ENCODE measurements at places on chromosomes 4 and X.

GRCh38 chr4:98150092-98150761 is 7.0 kb upstream of the STPG2 start:
- DNase-seq: no peak

- DNase-seq: no peak
Observed at GRCh38 chr4:6049985-6050384, 31.8 kb upstream of the C4orf50 start.

GRCh38 chrX:10571260-10571659 is 49.1 kb downstream of the MID1 start:
- DNase-seq: no peak

GRCh38 chrX:136219893-136220292 is 31.3 kb downstream of the MAP7D3 start:
- DNase-seq: no peak

DNA sequence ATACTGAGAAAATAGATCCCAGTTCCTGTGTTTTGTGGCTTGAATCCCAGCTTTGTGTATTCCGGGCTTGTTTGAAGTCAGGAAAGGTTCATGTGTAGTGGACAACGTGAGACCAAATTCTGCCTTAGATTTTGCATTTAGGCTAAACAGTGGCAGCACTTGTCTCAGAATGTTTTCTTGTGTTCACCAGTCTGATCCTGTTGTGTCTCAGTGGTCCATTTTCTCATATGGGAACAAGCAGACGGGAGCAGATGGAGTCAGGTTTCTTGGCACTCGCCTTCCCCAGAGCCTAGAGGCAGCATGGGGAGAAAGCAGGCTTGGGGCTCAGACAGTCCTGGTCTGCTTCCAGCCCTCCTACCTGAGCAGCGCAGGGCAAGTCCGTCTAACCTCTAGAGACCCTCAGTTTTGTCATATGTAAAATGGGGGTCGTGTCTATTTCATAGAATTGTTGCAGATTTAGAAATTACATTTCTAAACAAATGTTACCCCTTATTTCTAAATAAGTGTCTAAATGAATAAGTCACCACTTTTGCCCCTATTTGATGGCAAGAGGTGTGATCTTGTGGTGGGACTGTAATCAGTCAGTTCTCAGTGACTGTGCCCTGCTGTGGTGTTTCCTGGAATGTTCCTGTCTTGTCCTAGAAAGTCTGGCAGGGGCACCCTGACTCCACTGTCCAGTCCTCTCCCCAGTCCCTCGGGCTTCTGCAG is 28.3 kb upstream of the MSANTD1 start:
- no peak for DNase-seq

DNA sequence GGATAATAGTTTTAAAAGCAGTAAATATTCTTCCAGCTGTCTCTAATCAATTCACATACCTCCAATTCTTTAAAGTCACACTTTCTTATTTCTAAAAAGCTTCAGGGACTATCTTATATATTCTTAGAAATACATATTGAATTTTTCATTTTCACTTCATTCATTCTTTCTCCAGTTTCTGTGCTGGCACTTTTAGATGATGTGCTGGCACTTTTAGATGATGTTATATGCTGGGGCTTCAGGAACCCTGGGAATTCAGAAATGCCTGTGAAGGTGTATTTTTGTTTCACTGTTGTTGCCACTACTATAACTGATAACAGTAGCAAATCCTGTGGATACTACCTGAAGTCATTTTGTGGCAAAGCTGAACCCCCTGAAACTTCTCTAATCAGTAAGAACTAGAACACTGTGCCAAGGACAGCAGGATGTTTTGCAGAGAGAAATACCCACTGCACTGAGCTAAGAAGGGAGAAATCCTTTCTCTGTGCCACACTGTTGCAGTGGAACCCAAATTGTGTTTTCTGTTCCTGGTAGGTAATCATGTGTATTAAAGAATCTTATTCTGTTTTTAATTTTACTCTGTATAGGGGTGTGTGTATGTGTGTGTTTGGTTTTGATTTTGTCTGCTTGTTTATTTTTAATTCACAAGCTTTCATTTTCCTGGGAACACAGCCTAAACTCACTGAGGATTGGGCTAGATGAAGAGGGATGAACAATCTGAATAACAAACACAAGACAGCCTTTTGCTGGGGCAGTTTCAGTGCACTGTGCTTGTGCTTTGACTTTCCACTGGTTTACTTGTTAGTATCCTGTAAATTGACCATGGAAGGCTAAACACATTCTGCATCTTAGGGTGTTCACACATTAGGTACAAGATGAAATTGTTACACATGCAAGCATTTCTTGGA is 898.3 kb downstream of the CCSER1 start:
- no peak for DNase-seq

GRCh38 chr4:8315435-8316250 is 46.1 kb downstream of the HTRA3 start:
- DNase-seq: peak; percentile 95

DNA sequence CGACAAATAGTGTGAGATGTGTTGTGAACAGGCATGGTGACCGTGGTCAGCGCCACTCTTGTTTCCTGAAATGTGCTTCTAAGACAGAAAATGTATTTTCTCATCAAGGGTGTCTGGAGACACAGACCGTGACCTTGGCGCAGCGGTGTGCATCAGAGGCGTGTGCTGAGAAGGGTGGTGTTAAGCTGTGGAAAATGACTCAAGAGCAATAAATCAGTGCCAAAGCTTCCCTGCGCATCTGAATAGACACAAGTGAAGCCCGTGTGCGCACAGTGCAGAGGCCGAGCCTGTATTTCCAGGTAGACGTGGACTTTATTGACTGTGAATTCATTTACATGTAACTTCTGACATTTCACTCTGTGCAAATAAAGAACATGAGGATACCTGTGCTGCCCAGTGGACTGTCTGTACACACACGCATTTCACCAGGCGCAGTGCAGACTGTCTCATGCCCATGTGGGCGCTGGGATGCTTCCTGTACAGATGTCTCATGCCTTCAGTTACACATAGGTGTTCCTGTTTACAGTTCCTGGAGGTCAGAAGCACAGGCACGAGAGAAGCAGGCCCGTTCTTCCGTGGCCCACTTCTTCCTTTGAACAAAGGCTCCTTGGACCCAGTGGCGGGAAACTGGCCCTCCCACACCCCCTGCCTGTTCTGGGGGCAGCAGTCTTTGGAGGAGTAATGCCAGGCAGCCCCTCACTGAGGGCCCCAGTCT is 31.9 kb downstream of the NSG1 start:
- no peak for DNase-seq

DNA sequence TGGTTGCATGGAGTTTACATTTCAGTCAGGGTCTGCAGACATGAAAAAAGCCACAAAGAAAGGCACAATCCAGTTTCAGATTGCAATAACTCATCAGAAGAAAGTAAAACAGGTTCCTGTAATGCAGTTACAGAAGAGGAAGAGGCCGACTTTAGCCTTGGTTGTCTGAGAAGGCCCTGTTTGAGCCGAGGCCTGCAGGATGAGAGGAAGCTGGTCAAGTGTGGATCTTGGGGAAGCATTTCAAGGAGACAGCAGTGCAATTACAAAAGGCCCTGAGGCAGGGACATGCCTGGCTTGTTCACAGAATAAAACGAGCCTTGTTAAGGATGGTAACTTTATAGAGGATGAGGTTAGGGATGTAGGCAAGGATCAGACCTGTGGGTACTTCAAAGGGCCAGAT is 62.4 kb downstream of the AFF2 start:
- DNase-seq: no peak

DNA sequence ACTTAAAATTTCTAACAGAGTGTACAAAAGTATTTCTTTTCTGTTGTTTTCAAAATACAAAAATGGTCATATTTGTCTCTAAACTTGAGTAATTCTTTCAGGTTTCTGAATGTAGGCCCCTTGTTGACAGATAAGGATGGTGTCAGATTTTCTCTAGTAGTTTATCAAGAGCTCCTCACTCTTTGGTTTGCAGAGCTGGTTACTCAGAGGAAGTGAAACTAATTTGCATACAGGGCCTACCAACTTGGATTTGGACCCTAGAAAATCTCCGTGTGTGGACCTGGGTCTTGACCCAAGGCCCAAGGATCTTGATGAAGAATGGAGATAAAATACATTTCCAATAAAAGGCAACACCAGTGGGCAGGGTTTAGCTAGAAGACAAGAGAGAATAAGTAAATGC is 433 bp upstream of the ADH6 start:
- DNase-seq: no peak

DNA sequence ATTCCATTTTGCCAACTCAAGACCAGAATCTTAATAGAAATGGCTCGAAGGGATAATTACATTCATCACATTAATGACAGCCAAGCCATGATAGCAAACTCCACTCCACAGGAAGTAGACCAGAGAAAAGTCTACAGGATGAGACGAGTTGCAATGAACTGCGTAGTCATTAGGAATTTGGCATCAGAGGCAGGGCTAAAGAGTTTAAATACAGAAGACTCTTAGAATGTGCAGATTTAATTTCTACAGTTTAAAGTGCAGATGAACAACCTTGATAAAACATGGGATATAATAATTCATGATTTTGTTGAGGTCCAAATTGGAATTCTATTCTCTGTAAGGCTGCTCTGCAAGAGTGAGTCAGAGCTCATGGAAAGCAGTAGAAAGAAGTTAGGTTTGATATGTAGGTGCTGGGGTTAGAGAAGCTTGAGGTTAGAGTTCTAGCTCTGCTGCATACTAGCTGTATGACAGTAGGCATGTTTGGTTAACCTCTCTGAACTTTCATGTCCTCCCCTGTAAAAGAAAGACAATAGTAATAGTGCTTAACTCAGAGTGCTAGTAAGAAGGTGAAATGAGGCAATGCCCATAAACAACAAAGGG is 32.2 kb downstream of the LNX1 start:
- no peak for DNase-seq

DNA sequence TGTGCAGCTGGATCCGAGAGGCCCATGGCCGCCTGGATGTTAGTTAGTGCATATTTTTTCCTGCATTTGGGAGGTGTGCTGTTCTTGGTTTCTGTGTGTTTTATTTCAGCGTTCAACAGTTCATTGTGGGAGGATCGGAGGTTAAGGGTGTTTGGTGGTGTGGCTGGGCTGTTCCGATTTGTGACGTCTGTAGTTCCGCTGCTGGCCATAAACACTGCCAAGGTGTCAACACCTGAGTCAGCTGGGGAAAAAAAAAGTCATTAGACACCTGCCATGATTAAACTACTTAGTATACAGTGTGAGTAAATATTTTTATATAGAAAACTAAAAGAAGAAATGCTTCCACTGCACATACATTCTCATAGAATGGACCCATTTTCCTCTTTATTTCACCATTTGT is 200.2 kb downstream of the APBB2 start:
- DNase-seq: no peak

DNA sequence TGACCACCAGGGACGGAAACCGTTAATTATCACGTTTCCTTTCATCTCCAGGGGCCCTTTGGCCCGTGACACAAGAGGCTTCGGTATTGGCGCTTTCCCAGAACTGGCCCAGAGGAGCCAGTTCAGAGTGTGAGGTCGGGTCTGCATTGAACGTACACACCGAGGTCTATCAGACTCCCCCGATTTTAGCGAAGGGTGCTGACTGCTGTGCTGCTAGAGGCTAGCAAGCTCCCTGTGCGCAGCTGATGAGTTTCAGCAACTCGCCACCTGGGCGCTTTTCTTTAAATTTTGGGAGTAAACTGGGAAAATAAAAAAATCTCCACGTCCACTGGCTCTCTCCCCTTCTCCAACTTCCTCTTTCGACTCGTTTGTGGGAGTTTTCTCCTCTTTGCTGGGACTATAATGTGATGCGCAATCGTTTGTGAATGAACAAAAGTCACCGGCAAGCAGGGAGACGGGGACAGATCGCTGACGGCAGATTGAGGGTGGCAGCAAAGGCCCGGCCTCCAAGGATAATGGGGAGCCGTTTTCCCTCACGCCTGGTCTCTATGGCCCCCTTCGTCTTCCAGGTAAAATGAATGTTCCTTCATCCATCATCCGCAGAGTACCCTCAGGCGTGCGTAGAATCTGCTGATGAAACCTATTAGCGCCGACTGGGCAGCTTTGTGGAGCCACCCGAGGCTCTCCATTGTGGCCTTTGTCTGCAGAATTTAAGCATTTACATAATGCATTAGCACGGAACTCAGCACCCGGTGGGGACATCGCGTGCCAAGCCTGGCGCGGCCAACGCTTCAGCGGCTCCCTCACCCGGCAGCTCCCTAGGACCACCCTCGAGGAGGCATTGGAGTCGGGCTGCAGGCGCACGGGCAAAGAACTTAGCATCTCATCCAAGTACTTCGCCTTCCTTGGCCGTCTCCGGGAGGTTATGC is 1.6 kb upstream of the LRAT start:
- peak; percentile 17 for DNase-seq

- DNase-seq: no peak
Observed at GRCh38 chr4:112953262-112953661, 96.2 kb upstream of the ANK2 start.

DNA sequence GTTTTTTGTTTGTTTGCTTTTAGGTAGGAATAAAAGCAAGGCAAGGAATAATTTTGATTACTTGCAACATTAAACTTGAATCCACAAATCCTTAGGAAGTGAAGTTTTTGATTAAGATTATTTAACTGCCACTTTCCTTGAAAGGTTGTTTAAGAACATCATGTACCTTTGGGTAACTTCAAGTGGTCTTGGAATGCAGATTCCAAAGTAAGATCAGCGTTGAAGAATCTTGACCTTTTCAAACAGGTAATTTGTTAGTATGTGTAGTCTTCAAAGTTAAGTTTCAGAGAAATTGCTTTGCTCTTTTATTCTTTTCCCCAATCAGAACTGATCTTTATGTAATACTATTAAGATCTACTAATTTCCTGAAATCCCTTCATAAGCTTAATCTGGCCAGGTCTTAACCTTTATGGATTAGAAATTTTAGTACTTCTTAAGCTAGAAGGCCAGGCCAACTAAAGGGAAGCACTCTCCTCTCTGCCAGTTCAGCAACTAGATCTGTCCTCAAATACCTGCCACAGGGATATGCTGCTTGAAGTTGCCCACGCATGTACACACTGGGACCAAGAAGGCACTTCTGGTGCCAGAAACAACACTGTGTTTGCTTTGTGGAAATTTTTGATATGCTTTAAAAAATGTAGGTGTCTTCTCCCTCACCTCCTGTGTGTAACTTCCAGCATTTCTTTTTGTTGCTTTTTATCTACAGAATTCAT is 7.4 kb downstream of the NPNT start:
- DNase-seq: no peak

DNA sequence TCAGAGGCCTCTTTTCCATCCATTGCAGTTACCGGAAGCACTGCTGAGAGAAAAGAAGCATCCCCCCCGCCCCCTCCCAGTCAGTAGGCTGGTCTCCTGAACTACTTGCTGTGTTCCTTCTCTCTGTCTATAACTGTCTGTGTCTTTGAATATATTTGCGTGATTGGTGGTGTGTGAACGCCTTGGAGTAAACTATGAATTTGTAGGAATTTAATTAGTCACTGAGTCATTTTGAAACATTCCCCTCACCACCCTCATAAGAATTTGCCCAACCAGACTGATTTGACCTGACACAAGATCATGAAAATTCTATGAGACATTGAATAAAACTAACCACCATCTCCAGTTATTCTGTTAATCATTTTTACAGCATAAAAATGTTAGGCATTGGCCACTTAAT is 6.7 kb upstream of the NXF3 start:
- no peak for DNase-seq

DNA sequence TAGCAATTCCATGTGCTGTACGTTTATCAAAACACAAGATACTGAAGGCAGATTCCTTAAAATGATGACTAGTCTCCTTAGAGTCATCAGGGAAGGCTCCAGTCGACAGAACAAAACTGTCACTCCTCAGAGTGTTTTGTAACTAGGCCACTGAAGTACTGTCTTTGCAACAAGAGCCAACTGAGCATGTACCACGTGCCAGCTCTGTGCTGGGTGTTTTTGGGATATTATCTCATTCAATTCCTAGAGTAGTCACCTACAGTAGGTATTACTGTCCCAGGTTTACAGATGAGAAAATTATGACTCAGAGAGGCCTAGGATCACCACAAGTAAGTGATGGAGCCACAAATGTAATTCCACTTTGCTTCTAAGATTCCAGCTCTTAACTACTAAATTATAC is 18.3 kb upstream of the NUP54 start:
- DNase-seq: no peak

Data from AG20443 (cell line).